ENCODE measurements at places on chromosomes 11 and 22.

DNA sequence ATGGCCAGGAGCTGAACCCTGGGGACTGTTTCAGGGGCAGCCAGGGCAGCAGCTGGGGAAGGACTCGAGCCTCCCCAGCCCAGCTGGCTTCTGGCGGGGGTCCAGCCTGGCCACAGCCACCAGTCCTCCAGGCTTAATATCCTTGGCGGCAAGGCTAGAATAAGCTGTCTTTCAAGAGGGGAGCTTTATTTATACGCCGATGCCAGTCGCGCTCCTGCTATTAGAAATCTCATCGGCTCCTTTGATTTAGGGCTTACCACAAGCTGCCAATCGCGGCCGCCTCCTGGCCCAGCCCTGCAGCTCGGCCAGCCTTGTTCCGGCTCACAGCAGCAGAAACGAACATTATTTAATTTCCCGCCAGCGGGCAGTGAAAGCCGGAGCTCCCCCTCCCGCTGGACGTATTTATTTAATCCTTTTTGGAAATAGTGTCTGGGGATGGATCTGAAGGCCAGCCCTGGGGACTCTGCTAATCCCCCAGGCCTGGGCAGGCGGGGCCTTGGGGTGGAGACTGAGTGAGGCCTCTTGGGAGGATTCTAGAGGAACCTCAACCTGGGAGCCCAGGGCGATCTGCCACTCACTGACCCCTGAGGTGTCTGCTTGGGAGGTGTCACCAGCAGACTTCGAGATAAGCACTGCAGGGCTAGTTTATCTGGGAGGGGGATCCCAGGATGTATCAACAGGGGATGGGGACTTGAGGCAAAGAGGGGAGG, 363.1 kb downstream of the MN1 start:
- no peak for DNase-seq

GRCh38 chr11:32015427-32015826, 75.4 kb upstream of the RCN1 start:
- no peak for DNase-seq

GRCh38 chr11:15865212-15865987, 490.9 kb downstream of the SOX6 start:
- DNase-seq, result no peak

DNA sequence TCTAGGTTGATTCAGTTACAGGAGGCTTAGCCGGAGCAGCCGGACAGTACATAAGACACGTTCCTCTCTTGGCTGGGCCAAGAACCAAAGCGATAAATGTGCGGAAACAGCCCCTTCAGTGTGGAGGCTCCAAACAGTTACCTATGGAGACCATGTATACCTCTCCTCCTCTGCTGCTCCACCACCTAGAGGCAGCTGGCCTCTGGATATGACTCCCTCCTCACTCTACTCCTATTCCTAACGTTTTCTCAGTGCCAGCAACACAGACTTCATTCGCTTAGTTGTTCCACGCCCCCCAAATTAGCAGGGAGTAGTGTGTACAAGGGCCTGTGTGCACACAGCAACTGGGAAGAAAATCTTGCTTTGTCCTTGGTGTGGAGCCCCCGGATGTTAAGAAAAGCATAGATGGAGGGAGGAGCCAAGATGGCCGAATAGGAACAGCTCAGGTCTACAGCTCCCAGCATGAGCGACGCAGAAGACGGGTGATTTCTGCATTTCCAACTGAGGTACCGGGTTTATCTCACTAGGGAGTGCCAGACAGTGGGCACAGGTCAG, 362.3 kb upstream of the KIRREL3 start:
- DNase-seq, result no peak

GRCh38 chr11:27656320-27656719, 43.9 kb downstream of the BDNF start:
- DNase-seq, result no peak

- DNase-seq, result no peak
Observed at GRCh38 chr22:35685731-35686130, 31.9 kb upstream of the APOL5 start.

GRCh38 chr22:50443197-50443596, 31.6 kb downstream of the SBF1 start:
- no peak for DNase-seq

GRCh38 chr22:26585104-26585790, 4.7 kb downstream of the TPST2 start:
- DNase-seq, result no peak

DNA sequence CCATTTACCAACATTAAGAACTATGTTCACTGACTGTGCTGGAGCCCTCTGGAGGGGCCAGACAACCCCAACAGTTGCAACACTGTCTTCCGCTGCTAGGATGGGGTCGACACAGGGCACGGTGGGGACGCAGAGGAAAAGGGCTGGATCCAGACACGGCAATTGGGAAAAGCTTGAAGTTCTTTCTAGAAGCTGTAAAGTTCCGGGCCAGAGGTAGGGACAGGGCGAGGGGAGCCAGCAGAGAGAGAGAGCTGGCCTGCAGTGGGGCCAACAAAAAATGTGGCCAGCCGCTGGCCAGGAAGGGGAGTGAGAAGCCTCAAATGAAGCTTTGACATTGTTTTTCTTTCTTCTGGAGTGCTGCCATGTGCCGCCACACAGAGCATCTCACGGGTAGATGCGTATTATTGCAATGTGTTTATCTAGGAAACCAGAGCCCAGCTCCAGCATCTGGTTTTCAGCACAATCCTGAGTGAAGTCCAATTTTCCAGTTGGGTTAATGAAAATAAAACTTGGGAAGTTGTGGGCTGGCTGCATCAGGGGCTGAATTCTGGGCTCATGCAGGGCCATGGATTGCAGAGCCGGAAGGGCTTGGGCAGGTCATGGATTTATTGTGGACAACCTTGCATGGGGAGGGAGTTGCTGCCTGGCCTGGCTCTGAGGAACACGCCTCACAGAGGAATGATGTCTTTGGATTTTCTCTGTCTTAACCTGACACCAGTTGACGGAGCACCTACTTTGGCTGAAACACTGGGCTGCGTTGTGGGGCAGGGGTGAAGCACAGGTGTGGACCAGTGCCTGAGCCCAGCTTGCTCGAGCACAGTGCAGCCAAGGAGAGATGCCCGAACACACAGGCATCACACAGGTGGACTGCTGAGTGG, 67.6 kb upstream of the AMPD3 start:
- no peak for DNase-seq

DNA sequence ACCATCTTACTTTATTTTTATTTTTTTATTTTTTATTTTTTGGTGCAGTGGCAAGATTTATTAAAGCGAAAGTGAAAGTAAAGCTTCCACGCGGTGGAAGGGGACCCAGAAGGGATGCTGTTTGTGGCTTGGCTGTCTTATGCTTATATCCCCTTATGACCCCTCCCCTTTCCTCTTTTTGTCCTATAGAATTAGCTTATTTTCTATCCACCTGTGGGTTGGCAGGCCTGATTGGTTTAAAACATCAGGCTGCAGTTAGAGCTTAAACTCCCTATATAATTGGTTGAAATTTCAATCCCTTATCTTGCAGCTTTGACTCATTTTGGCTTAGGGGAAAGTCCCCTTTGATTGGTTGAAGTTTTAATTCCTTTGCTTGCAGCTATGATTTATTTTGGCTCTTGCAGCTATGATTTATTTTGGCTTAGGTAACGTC, 50.5 kb downstream of the NNMT start:
- no peak for DNase-seq

- DNase-seq, result no peak
Observed at GRCh38 chr11:46277313-46277621, 195 bp upstream of the CREB3L1 start.

DNA sequence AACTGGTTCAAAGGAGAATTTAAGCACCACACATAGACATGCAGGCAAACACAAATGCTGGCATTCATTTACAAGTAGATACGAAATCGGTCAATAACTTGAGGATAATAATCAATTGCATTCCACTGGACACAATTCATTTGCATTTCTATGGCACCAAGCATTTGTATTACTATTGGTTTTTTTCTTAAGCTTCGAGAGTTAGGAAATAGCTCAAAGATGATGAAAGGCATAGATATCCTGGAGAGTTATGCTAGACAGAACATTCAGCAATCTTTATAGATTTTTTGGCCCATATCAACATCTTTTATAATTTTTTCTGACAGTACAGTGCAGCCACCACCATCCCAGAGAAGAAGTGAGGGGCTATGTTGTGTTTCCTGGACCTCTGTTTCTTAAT, 544.4 kb downstream of the MIAT start:
- no peak for DNase-seq

DNA sequence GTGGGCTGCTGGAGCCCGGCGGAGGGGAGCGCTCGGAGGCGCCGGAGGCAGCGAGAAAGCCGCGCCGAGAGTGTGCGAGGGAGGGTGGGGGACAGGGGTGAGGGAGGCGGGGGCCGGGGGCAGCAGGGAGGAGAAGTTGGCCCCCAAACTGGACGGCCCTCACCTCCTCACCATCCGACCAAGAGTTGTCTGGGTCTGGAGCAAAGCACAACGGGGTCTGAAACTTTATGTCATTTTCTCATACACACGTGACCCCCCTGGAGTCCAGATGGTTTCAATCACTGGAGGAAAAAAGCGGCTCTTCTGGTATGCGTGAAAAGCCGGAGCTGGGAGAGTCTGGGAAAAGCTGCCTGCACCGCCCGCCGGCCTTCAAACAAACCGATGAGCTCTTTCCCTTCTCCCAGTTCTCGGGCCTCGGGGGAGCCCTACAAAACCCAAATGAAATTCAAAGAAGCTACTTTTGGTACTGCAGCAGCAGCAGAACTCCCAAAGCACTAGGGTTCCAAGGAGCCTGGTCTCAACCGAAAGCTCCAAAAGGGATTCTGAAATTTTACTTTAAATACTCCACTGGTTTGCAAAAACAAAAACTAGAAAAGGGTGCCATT, 39.7 kb upstream of the AKIP1 start:
- no peak for DNase-seq

DNA sequence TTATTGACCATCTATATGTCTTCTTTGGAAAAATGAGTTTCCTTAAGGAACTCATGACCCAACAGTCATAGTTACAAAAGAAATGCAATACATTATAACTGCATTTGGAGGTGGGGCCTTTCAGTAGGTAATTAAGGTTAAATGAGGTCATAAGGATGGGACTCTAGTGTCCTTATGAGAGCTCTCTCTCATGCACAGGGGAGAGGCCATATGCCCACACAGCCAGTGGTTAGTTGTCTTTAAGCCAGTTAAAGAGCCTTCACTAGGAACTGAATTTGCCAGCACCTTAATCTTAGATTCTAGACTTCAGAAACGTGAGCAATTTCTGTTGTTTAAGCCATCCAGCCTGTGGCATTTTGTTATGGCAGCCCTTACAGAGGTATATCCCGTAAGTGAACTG, 27.3 kb downstream of the INTS4 start:
- no peak for DNase-seq

DNA sequence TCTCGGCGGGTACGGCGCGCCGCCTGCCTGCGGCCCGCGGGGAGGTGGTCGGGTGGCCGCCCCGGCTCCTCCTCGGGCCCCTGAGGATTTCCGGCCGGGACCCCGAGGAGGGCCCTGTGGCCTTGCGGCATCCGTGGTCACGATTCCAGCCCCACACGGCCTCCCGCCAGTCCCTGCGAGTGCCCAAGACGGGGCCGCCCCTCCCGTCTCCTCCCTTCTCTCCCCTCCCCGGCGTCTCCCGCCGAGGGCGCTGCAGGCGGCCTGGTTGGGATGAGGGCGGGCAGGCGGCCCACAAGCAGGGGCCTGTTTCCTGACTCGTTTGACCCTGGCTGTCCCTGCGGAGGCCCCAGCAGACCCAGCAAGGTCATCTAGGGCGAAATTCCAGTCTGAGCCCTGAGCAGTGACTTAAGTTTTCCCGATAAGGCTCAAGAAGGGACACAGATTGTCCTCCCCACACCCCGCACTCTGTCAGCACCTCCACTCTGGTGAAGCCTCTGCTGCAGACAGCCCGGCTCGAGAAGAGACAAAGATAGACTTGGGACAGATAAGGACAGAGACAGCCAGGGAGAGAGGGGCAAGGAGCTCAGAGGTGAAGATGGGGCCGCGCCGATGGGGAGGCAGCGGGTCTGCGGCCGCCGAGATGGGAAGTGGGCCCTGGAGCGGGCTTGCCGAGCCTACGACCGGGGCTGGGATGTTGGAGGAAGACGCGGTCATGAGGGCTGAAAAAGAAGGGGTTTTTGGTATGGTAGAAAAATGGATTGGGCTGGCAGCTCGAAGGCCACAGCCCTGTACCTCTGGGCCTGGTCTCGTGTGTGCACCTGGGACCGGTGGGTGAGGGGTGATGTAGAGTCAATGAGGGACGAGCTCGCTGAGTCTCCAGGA, 95.0 kb downstream of the SWAP70 start:
- DNase-seq, result peak; percentile 57

GRCh38 chr11:99425596-99425995, 404.8 kb downstream of the CNTN5 start:
- no peak for DNase-seq

- DNase-seq, result no peak
Observed at GRCh38 chr11:75380716-75381420, 18.4 kb upstream of the RPS3 start.

DNA sequence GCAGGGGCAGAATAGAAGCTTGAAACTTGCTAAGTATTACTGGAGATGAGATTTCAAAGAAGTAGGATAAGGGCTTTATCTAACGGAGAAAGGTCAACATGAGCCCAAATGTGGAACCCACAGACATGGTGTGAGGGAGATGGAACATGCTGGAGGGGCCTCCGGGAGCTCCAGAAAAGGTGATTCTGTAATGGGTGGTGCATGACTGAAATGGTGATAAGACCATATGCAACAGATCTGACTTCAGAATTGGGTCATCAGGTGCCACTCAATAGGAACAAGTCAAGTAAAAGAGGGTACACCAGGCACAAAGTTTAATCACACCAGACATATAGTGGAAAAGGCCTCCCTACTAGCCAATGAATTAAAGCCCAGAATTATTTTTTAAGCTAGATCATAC, 7.9 kb upstream of the CEP295 start:
- no peak for DNase-seq

- DNase-seq, result no peak
Observed at GRCh38 chr22:32799496-32799895, 2.0 kb upstream of the TIMP3 start.

Measured in stimulated activated CD4-positive, alpha-beta T cell treated with anti-CD3 and anti-CD28 coated beads, Interleukin-12 subunit alpha, Interleukin-12 subunit beta, amount 100 ng/mL, for 4 hours (primary cell).